ENCODE measurements at places on chromosomes 16 and 17.
A peak's percentile ranks its signal among the peaks of the same experiment; 100 is the strongest.

DNA sequence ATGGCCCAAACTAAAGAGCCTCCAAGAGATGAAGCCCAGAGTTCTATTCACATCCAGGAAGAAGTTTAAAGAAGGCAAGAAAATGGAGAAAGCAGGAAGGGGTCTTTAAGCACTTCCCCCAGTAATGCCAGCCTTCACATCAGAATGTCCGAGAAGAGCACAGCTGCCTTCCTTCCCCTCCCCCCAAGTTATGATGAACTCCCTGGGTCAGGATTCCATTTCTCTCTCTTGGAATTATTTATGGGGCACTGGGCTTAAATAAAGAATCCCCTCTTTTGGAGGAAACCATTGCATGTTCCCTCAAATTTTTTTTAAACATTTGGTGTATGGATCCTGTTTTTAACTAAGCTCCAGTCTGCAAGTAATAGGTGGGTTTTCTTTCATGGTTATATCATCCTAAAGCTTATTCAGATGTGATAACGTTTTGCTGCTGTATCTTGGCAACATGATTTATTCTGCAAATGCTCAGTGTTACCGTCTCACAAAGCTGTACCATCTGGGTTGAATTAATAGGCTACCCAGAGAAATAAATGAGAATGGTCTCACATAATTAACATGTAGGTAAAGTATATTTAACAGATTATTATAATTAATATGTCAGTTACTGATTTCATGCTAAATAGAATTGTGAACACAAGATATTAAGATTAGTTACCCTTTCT is 160.9 kb upstream of the TOX3 start:
- DNase-seq, result no peak

- DNase-seq, result no peak
Observed at GRCh38 chr16:592518-593306, 2.8 kb downstream of the RAB40C start.

GRCh38 chr17:33582661-33583060 is 289.6 kb upstream of the ASIC2 start:
- DNase-seq, result no peak

- DNase-seq, result no peak
Observed at GRCh38 chr17:774313-774584, 7.8 kb downstream of the GLOD4 start.

GRCh38 chr17:18368946-18369345 is 5.6 kb upstream of the SHMT1 start:
- no peak for DNase-seq

GRCh38 chr16:76276745-76277438 is at the start of gene CNTNAP4:
Gene CNTNAP4, plus strand, starts transcription at chr16:76277401. Its CDS starts 262 bp downstream, at chr16:76277663.
- DNase-seq, result peak; percentile 69

DNA sequence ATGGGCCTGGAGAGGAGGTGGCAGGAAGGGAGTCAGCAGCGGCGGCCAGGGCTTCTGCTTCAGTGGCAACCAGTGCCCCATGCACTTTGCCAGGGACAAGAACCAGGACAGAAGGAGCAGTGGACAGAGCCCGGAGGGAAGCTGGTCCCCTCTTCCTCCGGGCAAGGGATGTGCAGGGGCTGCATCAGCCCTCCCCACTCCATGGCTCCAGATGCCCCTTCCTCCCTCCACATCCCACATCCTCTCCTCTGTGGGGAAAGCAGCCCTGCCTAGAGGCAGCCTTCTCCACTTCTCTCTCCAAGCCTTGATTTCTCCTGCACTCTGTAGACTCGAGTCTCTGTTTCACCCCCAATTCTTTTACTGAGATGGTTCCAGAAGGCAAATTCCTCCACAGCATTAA is 50.4 kb downstream of the AIPL1 start:
- no peak for DNase-seq

- no peak for DNase-seq
Observed at GRCh38 chr17:82152556-82153294, 54.7 kb upstream of the FASN start.

GRCh38 chr17:61556224-61557188 is 34.5 kb downstream of the NACA2 start:
- no peak for DNase-seq

GRCh38 chr16:68335175-68335574 is 24.4 kb downstream of the PRMT7 start:
- DNase-seq, result no peak

GRCh38 chr17:47982645-47983390 is 11.9 kb downstream of the CDK5RAP3 start:
- no peak for DNase-seq

Data from neural progenitor cell (in vitro differentiated cells).